ENCODE measurements at places on chromosomes 2 and 18.

DNA sequence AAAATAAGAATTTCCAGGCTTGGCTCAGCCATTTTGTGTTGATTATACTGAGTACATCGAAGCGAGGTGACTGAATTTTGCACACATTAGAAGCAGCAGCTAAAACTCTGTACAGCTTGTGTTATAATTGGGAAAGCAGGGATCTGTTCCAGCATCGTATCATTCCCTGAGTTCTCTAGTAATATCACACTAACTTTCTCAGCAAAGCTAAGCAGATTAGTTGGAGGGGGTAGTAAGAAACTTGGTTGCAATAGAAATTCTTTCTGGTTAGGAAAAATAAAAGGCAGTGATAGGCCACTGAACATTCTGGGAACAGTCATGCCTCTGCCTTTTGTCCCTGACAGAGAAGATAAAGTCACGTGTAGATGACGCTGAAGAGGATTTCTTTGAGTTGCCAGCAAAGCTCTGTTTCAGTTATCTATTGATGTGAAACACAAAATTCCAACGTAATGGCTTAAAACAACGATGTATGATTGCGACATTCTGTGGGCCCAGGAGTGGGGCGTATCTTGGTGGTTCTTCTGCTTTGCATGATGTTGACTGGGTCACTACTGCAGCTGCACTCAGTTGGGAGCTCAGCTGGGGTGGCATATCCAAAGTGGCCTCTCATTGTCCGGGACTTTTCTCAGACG, 202.1 kb upstream of the MEX3C start:
- no peak for DNase-seq

GRCh38 chr18:25494888-25495287, 142.9 kb upstream of the ZNF521 start:
- DNase-seq, result no peak

DNA sequence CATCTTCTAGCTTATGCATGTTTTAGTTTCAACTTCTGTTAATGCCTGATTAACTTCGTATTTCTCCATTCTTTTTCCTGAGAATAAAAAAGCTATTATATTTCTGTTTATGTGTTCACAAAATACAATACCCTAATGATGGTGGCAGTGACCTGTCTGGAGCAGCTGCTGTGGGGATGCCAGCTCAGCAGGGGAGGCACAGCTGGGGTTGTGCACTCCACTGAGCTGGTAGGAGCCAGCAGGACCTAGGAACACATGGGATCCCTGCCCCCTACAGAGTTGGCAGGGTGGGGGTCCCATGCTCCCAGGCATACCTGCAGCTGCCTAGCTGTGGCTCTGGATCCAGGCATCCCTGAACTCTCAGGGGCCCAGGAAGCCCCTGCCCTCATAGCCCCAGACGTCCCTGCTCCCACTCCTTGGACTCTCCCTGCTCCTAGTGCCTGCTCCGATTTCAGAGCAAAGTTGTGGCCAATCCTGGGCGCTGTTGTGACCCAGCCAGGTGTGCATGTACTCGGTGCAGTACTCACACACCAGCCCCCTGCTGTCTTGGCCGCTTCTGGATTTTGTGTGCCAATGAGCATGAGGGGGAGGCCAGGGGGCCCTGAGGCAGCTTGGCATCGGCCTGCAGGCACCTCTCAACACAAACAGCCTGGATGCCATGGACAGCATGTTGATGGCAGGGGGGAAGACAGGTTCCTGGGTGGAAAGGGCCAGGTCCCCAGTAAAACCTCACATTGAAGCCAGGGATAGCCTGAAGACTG, 546.0 kb downstream of the ZNF804A start:
- peak; percentile 82 for DNase-seq

DNA sequence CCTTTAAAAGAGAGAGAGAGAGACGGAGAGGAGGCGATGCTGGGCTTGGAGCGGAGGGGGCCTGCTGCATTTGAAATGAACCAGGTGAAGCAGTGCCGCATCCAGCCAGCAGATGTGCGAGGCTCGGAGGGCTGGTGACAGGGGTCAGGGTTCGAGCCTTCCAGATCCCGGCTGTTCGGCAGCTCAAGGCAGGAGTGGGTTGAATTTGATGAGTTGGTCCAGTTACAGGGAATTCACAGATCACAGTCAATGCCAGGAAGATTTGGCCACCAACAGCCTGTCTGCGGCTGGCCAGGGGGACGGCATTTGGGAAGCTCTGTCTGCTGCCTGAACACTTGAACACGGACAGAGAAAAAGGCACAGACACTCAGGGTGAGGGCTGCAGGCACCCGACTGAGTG, 48.6 kb downstream of the PTGR3 start:
- no peak for DNase-seq

DNA sequence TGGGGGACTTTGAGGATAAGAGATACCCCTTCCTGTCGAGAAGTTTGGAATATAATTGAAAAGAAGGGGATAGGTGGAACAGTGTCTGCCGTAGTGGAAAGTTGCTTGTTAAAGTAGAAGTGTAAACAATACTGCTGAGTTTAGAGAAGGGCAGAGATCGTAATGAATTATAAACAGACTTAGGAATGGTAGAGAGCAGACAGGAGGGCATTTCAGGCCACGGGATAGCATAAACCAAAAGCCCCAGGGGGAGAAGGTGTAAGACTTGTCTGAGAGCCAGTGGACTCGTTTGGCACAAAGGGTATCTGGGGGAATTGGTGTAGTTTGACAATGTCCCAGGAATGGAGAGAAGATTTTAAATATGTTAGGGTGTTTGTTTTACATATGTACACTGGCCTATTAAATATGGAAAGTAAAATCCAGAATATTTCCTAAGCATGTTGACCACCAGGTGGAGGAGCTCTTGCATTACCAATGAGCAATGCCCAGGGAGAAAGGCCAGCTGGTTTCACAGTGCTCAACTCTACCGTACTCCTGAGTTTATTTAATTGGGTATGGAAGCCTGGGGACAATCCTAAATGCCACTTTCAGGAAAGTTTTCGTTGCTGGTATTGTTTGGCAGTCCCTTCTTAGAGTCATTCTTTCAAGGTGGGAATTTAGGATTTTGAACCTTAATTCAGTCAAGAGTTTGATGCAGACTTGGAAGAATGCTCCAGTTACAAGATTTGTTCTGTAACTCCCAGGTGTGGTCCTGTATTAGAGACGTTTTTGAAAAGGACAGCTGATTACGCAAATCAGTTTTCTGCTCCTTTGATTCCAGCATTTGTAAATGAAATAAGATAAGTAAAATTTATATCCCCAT, 7.5 kb downstream of the COPS8 start:
- peak; percentile 9 for DNase-seq

DNA sequence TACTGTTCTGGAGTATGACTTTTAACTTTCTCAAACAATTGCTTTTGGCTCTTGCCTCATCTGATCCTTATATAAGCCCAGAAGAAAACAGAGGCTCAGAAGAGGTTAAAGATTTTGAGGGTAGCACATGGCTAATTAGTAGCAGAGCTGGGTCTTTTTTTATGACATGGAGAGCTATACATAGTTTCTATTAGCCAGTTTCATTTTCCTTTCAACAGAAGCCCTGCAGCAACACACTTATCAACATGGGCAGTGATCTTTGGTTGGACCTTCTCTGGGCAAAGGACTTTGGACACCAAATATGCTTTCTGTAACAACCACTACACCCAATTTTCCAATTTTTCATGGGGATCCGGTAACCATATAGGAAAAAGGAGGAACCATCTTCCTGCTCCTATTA, 64.9 kb downstream of the NCKAP5 start:
- DNase-seq, result no peak

DNA sequence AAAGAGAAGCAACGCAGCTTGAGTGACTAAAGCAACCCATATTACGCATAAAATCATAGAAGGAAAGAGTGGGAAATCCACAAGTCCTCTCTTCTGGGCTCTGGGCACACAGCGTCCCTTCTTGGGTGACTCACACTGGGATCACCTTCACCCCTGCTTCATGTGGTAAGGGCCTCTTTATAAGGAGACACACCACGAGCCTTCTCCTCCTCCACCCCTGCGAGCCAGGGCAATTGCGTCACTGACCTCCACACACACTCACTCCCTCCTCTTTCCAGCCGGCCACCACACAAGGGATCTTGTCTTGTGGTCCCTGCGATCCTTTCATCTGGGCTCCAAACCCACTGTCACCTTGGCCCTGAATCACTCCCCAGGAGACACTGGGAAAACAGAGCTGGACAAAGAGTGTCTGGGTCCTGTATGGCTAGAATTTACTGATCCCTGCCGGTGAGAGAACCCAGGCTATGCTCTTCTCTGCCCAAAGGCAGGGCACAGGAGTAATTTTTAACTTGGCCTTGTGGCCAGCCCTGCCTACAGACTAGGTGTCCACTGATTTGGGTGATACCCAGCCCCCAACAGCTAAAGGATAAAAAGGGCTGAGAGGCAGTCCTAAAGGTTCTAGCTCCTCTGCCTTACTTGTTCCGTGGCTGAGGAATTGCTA, 35.3 kb downstream of the NHEJ1 start:
- DNase-seq, result no peak

DNA sequence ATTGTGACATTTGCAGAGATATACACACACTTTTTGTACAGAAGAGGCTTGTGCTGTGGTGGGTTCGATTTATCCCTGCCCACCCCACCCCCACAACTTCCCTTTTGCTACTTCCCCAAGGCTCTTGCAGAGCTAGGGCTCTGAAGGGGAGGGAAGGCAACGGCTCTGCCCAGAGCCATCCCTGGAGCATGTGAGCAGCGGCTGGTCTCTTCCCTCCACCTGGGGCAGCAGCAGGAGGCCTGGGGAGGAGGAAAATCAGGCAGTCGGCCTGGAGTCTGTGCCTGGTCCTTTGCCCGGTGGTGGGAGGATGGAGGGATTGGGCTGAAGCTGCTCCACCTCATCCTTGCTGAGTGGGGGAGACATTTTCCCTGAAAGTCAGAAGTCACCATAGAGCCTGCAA, 40.0 kb downstream of the STEAP3 start:
- DNase-seq, result no peak

GRCh38 chr2:215377283-215377682, 58.6 kb downstream of the FN1 start:
- DNase-seq, result no peak

DNA sequence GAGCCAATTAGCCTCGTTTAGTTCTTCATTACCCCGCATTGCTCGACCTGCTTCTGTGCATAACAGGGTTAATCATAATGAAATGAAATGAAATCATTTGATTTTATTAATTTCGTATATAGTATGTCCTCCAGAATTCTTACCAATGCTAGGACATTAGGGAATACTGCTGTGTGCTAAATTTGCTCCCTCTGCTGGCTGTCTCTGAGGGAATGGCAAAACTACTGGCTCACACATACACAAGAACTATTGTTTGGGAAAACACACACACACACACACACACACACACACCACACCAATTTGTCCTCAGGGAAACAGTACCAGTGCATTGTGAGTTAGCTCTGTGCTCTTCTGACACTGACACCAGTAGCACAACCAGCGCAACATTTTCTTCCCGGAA, 273.3 kb upstream of the TCF4 start:
- peak; percentile 63 for DNase-seq

GRCh38 chr2:72386288-72386687, 238.6 kb upstream of the CYP26B1 start:
- DNase-seq, result no peak

GRCh38 chr2:43023791-43024514, 202.5 kb downstream of the ZFP36L2 start:
- no peak for DNase-seq

DNA sequence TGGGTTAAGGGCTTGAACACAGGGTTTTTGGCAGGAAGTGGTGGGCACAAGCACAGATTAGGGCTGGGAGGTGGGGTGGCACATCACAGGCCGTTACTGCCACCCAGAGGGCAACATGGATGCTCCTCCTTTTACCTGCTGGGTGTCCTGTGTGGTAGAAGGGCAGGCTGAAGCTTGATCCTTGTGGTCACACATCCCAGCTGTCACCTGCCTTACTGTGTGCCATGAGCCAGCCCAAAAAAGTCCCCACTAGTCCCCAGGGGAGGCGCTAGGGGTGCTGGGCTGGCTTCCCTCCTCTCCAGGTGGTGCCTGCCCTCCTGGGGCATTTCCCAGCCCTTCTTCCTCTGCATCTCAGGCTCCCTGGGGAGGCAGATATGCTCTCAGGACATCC, 50.5 kb upstream of the ALPP start:
- peak; percentile 15 for DNase-seq

- DNase-seq, result no peak
Observed at GRCh38 chr2:45812011-45812500, 160.6 kb downstream of the PRKCE start.

DNA sequence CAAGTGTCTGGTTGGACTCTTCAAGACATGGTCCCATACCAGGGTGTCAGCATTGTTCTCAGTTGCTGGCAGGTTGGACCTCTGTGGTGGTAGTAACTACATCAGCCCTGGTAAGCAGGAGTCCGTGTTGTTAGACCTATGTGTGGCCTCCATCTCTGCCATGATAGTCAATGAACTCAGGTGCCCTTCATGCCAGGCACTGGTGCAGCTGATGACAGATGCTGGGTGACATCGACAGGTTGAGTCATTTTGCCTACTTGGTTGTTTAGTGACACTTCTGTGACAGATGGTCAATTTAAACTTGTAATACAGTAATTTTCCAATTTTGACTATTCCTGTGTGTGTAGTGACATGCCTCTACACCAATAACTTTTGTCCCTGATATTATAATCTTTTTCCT, 189.7 kb downstream of the SP3 start:
- no peak for DNase-seq

DNA sequence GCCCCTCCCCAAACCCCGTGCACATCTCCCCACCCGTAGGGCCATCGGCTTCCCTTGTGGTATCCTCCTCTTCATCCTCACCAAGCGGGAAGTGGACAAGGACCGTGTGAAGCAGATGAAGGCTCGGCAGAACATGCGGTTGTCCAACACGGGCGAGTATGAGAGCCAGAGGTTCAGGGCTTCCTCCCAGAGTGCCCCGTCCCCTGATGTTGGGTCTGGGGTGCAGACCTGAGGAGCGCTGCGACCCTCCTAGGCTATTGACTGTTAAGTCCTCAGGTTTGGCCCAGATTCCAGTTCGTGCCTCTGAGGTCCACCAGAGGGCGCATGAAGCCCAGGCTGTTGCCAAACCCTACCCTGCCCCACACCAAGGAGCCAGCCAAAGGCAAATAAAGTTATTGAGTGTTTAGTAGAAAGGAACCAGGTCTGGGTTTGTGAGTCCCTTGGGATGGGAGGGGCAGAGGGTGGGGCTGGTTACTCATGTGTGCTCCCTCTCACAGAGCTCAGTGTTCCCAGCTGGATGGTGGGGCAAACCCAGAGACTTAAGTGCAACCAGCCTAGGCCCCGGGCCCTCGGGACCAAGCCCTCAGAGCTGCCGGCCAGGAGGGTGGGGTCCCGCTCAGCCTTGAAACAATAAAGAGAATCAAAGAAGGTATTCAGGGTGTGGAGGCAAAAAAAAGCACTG, 2.4 kb downstream of the PNKD start:
- peak; percentile 81 for DNase-seq

GRCh38 chr2:54629914-54630857, 93.3 kb upstream of the EML6 start:
- no peak for DNase-seq

Data from NCI-H69 (cell line).